Stimulated activated CD4-positive, alpha-beta T cell treated with anti-CD3 and anti-CD28 coated beads, Interleukin-12 subunit alpha, Interleukin-12 subunit beta, amount 100 ng/mL, for 24 hours (primary cell): ENCODE measurements at places on chromosomes 13 and 19.
A peak's percentile ranks its signal among the peaks of the same experiment; 100 is the strongest.

GRCh38 chr19:18051887-18052286, 34.8 kb downstream of the IL12RB1 start:
- no peak for DNase-seq

GRCh38 chr13:113970810-113971470, 2.9 kb downstream of the C13orf46 start:
- no peak for DNase-seq

DNA sequence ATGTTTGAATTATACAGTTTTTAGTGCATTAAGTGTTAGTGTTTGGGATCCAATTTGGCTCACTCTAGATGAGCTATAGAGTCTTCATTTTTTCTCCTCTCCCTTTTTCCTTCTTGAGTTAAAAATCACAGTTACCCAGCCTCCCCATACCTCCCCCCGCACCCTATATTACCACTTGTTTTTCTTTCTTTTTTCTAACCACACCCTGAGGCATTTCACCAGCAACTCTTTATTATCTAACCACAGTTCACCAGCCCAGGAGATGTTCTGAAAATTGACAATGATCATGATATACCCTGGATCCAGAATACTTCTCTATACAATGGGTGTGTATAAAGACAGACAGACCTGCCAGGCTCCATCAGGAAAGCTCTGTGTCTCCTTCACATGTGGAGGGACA, 86.5 kb upstream of the UBL3 start:
- no peak for DNase-seq

DNA sequence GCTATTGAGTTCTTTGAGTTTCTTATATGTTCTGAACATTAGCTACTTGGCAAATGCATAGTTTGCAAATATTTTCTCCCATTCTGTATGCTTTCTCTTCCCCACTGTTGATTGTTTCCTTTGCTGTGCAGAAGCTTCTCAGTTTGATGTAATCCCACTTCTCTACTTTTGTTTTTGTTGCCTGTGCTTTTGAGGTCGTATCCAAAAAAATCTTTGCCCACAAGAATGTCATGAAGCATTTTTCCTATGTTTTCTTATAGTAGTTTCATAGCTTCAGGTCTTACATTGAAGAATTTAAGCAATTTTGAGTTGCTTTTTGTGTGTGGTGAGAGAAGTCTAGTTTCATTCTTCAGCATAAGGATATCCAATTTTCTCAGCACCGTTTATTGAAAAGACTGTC, 536.7 kb upstream of the ARGLU1 start:
- DNase-seq = no peak

DNA sequence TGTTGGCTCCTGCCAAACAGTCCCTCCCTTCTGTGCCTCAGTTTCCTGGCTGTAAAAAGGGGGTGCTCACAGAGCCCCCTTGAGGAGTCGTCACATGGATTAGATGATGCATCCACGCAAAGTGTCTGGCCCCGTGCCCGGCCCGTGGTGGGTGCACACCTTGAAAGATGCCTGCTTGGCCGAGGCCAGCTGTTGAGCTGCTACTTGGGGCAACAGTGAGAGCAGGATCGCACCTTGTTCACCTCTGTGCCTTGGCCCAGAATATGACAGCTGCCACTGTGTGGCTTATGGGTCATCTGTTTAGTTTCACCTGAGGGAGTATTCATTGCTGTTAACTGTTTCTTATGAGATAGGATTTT, 17.7 kb downstream of the CRTC1 start:
- no peak for DNase-seq

DNA sequence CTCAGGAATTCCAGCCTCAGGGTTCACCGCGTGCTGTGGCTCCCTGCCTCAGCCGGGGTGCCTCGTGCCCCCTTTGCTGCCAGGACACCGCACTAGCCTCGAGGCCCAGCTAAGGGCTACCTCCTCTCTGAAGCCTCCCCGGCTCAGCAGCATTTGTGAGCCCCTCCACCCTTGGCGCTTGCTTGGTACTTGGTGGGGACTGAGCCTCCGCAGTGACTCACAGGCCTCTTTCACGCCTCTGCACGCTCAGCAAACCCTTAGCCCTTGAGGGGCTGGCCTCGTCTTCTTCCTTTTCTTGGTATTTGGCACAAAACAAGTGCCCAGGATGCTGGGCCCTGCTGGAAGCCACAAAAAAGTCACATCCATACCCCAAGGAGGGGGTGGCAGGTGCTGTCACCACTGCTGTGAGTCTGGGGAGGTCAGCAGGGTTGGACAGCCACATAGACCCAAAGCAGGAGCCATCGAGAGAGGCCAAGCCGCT, 85.4 kb upstream of the TM9SF2 start:
- no peak for DNase-seq

- DNase-seq = no peak
These were observed 156.4 kb upstream of the FREM2 start for GRCh38 chr13:38530492-38530891.

- DNase-seq = no peak
These were observed 56.0 kb upstream of the DOCK9 start for GRCh38 chr13:99033814-99034213.

DNA sequence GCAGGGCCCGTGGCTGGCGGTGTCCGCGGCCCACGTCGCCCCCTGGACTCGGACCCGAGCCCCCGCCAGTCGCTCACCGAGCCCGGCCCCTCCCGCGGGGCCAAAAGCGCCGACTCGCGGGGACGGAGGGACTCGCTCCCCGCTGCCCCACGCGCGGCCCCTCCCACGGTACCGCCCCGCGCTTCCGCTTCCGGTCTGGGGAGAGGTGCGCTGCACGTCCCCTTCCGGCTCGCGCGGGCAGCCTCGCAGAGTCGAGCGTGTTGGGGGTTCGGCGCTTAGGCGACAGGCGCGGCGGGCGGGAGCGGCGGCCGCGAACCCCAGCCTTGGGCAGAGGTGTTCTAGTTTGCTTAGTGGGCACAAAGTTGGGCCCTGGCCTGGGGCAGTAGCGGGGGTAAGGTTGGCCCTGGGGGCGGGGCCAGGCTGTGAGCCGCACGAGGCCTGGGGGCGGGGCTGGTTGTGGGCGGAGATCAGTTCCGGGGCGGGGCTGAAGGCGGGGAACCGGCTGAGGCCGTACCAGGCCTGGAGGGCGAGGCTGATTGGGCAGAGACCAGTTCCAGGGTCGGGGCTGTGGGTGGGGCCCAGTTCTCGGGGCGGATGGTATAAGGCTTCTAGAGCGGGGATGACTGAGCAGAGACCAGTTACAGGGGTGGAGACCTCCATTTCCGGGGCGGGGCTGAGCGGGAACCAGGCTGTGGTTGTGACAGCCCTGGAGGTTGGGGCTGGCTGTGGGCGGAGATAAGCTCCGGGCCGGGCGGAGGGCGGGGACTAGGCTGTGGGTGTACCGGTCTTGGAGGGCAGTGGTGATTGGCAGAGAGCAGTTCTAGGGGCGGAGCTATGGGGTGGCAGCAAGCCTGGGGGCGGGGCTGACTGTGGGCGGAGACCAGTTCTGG, at the start of the genes MBD3L1 and ZNF558:
TSS of gene MBD3L1 (plus strand) at position 246 of the 890 bp plus-strand sequence. CDS start 10,302 bp downstream, outside the sequence.
TSS of gene ZNF558 (minus strand) at position 173 of the 890 bp plus-strand sequence. CDS start 9,645 bp downstream, outside the sequence.
- peak; percentile 98 for DNase-seq

DNA sequence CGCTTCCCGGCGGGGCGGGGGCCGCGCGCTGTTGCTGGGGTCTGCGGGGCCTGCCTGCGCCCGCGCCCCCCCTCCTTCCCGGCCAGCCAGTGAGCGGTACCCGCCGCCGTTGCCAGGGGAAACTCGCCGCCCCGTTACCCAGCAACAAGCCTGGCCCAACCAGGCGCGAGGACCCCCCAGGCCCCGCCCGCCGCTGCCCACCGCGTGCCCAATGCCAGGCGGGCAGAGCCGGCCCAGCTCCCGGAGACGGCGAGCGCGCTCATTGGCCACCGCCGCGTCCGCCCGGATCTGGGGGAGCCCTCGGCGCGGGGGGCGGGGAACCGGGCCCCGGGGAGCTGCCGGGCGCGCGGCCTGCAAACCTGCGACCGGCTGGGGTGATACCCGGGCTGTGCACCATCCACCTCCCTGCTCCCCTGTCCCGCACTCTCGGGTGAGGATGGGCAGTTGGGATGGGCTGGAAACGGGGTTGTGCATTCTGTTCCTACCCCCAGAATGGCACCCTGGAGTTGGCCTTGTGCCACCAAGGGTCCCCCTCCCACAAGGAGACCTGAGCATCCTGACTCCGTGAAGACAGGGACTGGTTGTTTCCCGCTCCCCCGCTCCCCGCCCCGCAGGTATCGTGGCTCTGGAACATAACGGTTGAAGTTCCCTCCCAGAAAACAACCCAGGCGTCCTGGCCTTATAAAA, 8.8 kb upstream of the BBC3 start:
- no peak for DNase-seq

DNA sequence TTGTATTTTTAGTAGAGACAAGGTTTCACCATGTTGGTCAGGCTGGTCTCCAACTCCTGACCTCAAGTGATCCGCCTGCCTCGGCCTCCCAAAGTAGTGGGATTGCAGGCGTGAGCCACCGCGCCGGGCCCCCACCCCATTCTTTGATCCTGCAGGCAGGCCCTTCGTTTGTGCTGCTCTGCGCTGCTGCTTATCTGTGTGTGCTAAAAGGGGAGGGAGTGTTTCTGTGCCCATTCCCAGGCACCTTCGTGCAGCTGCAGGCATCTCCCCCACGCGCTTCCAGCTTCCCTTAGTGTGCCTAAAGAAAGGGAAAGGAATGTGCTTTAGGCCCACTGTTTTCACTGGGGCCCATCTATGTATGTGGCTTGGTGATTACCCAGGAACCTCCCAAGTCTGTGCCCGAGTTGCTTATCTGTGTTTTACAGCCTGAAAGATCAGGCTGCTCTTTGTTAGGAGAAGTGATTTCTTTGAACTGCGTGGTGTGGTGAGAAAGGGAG, 27.2 kb downstream of the EPN1 start:
- DNase-seq = no peak

- DNase-seq = no peak
These were observed 13.7 kb downstream of the MICU2 start for GRCh38 chr13:21590231-21590630.

DNA sequence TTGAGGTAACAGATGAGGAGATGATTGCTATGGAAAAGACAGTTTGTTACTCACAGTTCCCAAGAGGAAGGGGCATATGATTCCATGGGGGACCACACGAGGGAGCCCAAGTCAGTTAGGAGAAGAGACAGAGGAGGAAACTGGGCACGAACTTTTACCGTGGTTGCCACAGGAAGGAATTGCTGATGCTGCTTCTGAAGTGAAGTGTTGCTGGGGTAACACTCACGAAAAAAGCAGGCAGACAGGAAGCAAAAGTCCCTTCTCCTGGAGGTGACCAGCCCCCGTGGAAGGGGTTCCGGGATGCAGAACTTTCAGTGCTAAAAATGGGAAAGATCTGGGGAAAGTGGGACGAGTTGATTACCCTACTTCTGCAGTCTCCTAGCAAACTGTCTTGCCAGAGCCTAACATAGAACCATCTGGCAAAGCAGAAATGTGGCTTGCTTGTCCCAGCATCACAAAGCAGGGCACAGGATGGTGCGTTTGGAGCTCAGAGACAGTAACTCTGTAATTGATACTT, 35.4 kb upstream of the MAP3K10 start:
- DNase-seq = no peak

- DNase-seq = no peak
These were observed 112.7 kb downstream of the KDM4B start for GRCh38 chr19:5081443-5082161.

DNA sequence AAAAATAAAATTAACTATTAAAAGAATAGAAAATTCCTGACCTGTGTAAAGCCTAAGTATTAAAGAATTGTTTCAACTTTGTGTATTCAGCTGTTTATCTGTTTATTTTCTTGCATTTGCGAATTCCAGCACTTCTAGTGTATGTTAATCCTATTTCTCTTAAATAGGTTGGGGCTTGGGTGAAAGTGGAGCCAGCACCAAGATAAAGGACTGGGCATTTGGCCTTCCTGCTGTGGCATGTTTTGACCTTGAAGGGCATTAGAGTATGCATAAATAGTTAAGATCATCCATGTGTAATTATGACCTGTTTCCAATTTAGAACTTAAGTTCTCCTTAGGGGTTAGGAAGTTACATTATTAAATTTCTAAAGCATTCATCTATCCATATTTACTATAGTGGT, 151.3 kb downstream of the NBEA start:
- DNase-seq = no peak

DNA sequence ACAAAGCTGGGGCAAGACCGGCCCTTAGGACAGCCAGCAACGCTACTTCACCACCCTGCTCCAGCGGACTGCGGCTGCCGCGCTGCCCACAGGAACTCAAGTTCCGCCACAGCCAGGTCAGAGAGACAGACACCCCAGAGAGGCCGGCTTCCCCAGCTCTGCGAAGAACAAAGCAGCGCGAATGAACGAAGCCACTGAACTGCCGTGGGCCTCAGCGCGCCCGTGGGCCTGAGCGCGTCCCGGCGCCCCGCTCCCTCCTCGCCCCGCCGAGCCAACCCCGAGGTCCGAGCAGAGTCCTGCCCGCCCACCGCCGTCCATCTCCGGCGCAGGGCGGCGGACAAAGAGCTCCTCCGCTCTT, 158.4 kb downstream of the RNF17 start:
- no peak for DNase-seq

DNA sequence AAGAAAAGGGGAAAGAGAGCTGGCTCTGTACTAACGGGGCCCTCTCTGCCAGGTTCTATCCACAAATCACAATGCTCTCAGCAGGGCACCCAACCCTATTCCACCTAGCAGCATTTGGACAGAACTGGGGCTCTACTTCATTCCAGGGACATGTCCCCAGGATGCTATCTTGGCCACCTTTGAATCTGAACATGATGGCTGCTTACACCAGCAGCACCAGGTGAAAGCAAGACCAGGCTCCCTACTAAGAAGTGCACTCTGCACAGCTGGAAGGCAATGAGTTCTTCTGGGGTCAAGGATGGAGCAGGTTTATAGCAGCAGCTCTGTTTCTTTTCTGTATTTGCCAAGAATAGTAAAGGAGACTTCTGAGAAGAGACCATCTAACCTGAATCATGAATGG, 222.4 kb downstream of the DACH1 start:
- DNase-seq = no peak

DNA sequence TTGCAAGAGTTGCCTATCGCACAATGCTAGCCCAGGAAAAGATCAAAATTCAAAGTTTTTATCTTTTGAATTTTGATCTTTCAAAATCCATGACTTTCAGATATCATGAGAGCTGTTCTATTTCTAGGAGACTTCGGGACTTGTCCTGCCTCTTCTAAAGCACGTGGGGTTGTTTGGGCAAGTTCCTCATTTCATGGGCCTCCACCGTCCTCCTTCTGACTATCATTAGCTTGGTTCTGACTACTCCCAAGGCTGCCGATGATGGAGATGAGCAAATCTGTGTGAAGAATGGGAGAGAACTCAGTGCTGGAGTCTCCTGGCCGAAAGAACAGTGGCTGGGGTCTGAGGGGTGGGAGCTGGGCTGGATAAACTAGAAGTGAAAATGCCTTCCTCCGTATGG, 86.5 kb downstream of the COL4A1 start:
- DNase-seq = no peak

DNA sequence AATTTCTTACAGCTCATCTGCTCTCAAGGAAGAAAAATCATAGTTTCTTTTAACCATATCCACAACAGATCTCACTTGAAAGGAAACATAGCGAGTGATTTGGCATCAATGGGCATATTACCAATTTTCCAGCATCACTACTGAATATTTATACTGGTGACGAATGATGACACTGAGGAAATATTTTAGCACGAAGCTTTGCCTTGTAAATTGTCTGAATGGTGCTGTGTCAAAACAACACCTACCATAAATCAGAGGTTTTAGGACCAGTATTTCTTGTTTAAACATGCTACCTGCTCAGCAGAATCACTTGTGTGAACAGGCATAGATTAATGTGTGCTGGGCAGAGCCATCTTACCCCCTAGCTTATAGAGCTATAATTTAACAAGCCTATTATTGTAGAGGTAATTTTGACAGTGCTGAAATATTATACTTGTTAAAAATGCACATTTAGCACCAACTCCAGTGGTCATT, 146.8 kb downstream of the ABCC4 start:
- no peak for DNase-seq
